ENCODE measurements at places on chromosomes 3 and 15.

- no peak for DNase-seq
Observed at GRCh38 chr15:95254263-95254662, 1022.9 kb downstream of the MCTP2 start.

DNA sequence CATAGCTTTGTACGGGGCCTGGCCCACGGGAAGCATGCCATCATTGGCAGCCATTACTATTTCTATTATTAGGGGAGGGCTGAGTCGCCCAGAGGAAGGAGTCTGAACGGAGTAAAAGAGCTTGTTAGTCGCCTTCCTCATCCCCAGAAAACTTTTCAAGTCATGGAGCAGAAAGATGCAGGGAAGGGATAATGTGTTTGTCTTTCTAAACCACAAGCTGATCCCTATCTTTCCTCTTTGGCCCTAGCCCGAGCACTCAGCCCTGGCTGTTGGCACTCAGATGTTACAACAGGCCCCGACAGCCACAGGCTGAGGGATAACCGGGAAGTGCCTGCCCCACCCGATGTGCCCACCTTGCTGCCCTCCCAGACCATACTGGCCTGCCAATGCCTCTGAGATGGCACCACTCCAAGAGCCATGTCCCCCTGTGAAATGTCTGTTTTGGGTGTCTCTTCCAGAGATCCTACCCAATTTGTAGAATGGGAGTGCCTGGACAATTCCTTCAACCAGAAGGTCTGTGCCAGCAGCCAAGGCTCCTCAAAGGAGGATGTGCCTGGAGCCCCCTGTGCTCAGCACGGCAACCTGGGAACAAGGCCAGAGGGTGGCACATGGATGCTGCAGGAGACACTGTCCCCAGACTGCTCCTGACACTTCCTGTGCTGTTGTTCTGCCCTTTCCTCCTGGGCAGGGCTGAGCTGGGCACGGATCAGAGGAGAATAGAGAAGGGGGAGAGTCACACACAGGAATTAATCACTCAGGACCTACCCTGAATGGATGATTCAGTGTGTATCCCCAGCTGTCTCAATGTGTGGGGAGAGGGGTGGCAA lies 10.8 kb downstream of the PAK6 start:
- DNase-seq, result no peak

GRCh38 chr3:85576091-85576690 lies 617.4 kb downstream of the CADM2 start:
- peak; percentile 18 for DNase-seq

GRCh38 chr3:126100634-126101301 lies 16.8 kb upstream of the SLC41A3 start:
- no peak for DNase-seq

DNA sequence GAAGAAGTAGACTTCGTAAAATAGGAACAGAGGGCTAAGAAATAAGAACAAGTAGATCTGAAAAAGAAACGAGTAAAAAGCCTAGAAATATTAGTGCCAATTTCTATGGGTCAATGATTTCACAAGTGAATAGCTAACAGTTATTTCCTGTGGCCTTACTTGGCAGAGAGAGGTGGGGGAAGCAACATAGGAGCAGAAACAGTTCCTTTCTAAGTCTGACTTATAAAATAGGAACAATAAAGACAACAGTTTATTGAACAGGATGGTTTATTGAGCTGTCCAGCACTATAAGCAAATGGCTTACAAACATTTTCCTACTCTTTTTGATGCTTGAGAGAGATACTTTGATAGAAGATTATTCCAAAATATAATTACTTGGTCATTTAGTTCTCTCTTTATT lies 37.9 kb downstream of the AGTR1 start:
- DNase-seq, result no peak

DNA sequence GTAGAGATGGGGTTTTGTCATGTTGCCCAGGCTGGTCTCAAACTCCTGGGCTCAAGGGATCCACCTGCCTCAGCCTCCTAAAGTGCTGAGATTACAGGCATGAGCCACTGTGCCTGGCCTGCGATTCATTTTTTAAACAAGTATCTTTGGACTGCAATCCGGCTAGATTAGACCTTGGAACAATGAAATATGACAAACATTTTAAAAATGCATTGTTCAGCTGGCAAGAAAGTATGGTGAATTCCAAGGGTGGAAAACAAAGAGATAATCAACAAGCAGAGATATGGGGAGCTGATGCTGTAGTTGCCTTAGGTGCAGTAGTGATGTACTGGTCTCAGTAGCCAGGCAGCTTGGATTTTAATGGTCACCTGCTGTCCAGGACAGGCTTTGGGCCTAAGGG lies 95.8 kb upstream of the GOLGA8J start:
- DNase-seq, result no peak

GRCh38 chr15:81373775-81374395 lies at the start of gene TMC3:
TMC3 (minus strand) TSS chr15:81374213; CDS start chr15:81374077, 136 bp downstream.
- no peak for DNase-seq

DNA sequence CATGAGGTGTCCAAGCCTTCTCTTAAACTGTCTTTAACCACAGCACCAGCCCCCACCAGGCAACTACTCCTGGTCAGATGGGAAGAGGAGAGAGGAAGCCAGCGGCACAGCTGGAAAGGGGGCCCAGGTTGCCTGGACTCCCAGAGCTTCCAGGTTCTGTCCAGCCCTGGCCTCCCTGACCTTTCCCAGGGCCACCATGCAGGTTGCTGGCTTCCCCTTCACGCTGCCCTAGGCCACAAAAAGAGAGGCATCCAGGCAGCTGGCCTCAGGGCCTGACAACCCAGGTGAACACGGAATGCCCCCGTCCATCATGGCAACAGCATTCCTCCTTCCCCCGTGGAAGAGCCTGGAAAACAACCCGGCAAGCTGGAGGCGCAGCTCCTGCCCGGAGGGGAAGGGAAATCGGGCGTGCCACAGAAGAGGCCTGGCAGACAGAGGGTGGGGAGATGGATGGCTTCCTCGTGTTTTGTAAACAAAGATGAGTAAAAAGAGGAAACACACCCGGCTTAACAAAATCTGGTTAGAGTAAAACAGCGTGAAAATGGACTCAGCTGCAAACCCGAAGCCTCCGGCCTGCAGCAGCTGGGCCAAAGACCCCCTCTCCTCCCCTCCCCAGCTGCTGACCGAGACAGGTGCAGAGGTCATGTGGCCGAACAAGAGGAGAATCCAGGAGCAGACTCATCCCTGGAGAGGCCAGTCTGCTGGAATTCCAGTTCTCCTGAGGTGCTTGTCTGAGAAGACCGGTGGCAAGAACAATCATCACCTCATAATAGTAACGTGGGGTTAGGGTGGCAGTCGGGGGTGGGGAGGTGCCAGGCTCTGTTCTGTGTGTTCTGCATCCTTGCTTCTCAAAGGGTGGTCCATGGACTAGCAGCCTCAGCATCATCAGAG lies 15.5 kb downstream of the BMF start:
- DNase-seq, result no peak

GRCh38 chr3:163474766-163475165 lies 1603.5 kb downstream of the SI start:
- DNase-seq, result no peak

- DNase-seq, result no peak
Observed at GRCh38 chr15:66939016-66939415, 126.4 kb upstream of the SMAD3 start.

DNA sequence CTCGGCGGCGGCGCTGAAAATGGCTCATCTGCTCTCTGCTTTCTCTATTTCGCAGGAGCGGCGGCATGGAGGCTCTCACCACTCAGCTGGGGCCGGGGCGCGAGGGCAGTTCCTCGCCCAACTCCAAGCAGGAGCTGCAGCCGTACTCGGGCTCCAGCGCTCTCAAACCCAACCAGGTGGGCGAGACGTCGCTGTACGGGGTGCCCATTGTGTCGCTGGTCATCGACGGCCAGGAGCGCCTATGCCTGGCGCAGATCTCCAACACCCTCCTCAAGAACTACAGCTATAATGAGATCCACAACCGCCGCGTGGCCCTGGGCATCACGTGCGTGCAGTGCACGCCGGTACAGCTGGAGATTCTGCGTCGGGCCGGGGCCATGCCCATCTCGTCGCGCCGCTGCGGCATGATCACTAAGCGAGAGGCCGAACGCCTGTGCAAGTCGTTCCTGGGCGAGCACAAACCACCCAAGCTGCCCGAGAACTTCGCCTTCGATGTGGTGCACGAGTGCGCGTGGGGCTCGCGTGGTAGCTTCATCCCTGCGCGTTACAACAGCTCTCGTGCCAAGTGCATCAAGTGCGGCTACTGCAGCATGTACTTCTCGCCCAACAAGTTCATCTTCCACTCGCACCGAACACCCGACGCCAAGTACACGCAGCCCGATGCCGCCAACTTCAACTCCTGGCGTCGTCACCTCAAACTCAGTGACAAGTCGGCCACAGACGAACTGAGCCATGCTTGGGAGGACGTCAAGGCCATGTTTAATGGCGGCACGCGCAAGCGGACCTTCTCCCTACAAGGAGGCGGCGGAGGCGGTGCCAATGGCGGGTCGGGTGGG lies 790 bp downstream of the SKOR1 start:
- no peak for DNase-seq

GRCh38 chr3:159234306-159234705 lies 432.5 kb downstream of the MFSD1 start:
- DNase-seq, result no peak

DNA sequence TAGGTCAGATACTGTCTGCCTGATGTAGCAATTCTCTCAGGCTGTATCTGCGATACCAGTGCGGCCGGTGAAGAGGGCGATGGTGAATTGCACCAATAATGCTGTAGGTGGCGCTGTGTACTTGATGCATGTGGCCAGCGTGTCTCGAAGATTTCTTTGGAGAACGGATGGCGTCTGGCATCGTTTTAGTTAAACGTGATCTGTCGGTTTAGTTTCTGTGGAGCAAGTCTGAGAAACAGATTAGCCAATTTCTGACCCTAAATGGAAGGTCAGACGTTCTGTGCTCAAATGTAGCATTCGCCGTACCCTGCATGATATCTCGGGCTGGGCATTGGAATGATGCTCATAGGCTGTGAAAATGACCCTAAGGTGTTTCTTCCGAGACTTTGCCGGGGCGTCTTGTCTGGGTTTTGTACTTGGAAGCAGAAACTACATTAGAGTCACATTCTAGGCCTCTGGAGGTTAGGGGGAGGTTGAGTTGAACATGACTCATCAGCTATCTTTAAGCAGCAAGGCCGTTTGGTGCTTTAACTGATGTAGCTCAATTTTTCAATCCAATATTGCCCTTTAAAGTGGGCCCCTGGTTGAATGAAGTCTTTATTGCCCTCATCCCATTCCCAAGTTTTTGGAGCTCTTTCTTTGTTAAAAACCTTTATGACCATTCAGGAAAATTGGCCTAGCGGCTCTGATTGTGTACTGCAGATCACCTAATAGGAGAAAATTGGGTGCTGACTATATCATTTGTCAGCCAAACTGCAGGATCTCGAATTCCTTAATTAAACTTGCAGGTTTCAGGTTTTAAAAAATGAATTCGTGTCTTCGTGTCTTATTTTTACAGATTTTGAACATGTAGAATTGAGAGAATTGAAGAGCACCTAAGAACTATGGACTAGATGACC lies 80.0 kb downstream of the SQOR start:
- DNase-seq, result peak; percentile 47

- DNase-seq, result no peak
Observed at GRCh38 chr3:187360596-187360995, 7.6 kb upstream of the RTP4 start.

- DNase-seq, result no peak
Observed at GRCh38 chr3:196949285-196949619, 6.9 kb upstream of the NCBP2 start.

GRCh38 chr15:90271459-90272166 lies 6.1 kb downstream of the NGRN start:
- no peak for DNase-seq

- DNase-seq, result no peak
Observed at GRCh38 chr3:56830884-56831283, 29.1 kb upstream of the ARHGEF3 start.

DNA sequence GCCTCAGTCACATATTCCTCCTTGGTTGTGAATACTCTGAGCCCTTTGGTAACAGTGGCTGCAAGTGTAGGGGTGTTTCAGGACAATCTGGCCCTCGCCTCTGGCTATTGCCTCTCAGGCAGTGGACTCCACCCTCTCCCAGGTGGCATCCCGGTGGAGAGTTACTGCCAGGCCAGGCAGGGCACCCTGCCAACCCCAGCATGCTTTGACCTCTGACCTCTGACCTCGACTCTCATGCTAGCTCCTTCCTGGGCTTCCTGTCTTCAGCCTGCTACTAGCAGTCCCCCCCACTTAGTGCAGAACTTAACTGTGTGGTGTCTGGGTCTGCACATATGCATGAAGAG lies 5.5 kb downstream of the TM6SF1 start:
- no peak for DNase-seq

DNA sequence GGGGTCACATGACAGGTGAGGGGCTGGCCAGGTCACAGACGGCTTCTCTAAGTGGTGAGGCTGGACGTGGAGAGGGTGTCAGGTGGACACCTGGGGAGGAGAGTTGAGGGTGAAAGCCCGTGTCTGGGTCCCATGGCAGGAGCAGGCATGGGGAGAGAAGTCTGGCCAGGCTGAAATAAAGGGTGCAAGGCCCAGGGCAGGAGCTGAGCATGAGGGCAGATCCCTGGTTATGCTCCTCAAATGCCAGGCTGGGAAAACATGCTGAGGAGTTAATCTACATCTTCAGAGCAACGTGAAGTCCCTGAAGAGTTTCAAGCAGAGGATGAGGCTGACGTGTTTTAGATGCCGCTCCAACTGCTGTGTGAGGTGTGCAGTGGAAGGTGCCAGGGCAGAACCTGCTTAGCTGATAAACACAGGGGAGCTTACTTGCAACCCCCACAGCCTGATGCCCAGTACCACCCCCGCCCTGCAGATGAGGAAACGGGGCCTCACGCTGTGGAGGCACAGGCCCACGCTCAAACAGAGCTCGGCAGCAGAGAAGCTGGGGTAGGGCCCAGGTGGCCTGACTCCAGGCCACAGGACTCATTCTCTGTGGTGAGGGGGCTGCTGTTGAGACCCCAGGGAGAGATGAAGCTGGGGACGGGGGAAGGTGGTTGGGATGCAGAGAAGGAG lies 40.5 kb downstream of the HCN4 start:
- no peak for DNase-seq

- DNase-seq, result no peak
Observed at GRCh38 chr15:69305204-69305931, 6.7 kb downstream of the PAQR5 start.

DNA sequence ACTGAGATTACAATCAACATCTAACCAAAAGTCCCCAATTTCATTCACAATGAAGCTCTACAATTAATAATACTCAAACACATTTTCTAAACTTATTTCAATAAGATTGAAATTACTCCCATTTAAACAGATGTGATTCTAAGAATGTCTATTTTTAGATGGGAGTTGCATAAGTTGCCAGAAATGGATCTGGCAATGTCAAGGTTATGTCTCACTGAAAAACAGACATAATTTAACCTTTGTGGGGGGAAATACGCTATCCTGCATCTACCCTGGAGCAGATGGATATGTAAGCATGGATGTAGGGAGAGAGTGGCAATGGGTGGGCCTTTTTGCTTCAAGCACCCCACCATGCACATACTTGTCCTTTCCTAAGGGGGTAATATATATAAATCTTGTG lies 6.7 kb upstream of the EIF1B start:
- DNase-seq, result no peak

DNA sequence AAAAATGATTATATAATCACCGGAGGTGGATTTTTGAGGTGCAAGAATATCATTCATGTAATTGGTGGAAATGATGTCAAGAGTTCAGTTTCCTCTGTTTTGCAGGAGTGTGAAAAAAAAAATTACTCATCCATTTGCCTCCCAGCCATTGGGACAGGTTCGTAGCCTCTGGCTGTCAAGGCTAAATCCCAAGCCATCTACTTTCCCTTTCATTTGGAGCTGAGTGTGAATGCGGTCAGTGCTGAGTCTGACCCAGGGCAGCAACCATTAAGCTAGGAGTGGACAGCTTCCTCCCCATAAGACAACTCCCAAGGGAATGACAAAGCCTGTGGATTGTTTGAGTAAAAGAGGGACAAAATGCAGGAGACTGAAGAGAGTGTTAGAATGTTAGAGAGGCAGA lies 33.6 kb downstream of the PARP14 start:
- no peak for DNase-seq

- no peak for DNase-seq
Observed at GRCh38 chr3:196399485-196399945, 32.7 kb downstream of the UBXN7 start.
